ENCODE measurements at places on chromosomes 7 and 10.

GRCh38 chr10:71473671-71474599 is 77.2 kb downstream of the CDH23 start:
- no peak for DNase-seq

- no peak for DNase-seq
These were observed 57.6 kb upstream of the MDFIC start for GRCh38 chr7:114864278-114864677.

DNA sequence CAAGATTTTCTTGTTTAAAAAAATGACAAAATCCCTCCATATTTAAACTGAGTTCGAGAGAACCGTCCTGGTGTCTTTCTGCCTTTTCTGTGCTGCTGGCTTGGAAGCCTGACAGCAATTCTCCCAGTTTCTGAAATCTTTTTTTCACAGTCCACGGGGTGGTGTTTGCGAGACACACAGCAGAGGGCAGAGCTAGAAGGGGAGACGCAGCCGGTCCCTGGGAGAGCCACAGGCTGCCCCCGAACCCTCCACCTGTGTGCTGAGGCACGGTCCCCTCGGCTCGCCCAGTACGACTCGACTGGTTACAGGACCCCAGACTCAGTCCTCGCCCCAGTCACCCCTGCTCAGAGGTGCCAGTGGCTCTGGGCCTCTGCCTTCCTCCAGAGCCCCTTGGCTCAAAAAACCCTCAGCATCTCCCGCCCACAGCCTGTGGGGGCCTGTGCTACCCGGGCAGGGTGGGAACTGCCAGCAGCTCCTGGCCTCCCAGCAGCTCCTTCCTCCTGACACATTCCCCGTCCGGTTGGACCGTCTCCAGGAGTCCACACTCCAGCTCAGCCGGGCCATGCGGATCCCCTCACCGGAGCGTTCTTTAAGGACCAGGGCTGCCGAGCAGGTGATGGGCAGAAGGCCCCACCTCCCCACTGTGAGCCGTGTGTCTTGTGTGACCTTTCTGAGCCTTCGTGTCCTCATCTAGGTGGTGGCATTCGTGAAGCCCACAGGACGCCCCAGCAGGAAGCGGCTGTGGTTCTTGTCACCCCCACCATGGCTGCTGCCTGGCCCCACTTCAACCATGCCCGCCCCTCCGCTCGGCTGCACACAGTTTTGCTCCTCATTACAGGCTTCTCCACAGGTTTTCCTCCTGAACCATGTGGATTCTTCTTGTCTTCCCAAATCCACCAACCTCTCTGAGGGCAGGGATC is 52.3 kb upstream of the EN2 start:
- DNase-seq = peak; percentile 65

DNA sequence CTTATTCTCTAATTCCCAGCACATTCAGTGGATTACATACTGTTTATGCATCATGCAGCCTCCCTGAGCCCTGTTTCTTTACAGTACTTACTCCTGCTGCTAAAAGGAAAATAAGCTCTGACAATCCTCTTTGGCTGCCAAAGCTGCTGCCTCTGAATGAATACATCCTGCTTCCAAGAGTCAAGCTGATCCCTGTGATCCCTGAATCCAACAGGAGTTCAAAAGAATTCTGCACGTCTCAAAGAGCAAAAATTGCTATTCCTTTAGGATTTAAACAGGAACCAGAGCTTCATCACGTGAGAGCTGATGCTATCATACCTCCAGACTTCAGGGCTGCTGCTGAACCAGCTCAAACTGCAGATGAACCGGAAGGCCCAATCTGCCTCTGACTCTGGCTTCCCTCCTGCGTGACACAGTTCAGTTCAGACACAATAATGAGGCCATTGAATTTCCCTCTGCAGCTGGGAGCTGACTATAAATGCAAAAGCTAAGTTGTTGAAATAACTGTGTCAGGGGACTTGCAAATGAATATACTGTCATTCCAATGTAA is 851.0 kb upstream of the PHF14 start:
- DNase-seq = peak; percentile 53

- DNase-seq = peak; percentile 90
These were observed 1.6 kb downstream of the HOXA3 start for GRCh38 chr7:27150568-27151340.

DNA sequence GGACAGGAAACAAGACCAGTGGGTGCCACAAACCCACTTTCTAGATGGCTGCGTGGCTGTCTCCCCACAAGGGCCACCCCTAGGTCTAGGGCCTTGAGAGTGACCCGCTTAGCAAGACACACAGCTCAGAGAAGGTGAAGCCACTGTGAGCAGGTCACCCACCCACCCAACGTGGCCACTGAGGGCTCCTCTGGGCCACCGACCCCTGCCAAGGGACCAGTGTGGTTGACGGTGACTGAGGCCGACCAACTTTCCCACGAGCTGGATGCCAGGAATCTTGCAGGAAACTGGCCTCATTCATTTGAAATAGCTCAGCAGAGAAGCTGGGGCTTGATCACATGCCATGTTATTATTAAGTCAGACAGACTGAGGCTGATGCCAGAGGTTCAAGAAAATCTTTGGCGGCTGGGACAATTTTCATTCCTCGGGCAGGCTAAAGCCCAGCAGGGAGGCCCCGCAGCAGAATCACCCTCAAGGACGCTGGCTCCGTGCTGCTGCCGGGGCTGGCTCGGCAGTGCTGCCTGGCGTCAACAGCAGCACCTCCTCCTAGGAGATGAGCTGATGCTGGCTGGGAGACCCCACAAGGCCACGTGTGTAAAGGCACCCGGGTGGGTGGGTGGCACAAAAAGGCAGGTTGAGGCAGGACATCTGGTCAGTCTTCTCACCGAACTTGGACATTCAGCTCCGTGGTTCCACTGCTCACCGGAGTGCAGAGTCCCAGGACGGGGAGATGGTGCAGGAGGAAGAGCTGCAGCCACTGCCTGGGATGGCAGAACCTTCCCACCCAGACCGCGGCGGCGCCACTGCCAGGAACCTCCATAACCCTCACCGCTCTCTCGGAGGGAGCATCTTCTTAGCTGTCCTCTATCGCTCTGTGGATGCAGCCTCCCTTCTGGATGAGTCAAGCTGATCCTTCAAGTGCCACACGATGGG is 57.8 kb downstream of the ZRANB1 start:
- DNase-seq = peak; percentile 42

DNA sequence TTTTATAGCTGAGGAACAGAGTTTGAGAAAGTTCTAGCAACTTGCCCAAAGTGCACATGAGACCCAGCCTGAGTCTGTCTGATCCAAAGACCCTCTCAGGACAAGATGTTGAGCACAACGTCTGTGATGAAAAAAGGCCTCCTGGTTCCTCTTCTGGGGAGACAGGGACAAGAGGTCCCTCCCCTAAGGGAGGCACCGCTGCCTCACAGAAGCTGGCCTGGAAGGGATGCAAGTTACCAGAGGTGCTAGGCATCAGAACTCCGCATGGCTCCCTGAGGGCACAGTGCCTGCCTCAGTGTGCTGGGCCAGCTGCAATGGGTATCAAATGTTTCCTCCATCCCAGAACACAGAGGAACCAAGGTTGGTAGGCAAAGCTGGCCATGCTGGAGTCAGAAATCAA is 302.4 kb downstream of the GRID1 start:
- DNase-seq = peak; percentile 40

DNA sequence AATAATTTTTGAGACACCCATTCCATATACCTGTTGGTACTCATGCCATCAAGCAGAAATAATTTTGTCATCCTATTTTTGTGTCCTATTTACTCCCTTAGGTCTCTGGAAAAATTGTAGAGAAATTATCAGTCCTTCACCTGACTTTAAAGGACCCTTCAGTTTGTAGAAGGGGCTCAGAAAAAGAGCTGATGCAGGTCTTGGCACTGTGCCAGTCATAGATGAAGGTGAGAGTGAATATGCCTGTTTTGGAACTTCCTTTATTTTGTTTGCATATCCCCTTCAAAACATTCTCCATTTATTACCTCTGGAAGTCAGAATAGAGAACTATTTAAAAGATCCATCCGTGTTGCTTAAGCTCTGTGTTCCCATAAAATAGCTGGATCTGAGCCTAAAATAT is 321.0 kb upstream of the TPK1 start:
- no peak for DNase-seq
